H1 (cell line): ENCODE measurements at places on chromosomes 7 and 10.

GRCh38 chr7:77800158-77800557 lies 1.6 kb downstream of the PHTF2 start:
- peak overlapping the region; percentile 81 for H3K4me3 ChIP-seq
- no peaks in the 10 kb centered on the region for H3K27me3 ChIP-seq
- DNase-seq = no peak
- peaks cover 2% of the 10 kb centered on the region for H3K4me1 ChIP-seq
- no peak overlapping the region for H3K27ac ChIP-seq
- H3K36me3 ChIP-seq = no peaks in the 10 kb centered on the region

DNA sequence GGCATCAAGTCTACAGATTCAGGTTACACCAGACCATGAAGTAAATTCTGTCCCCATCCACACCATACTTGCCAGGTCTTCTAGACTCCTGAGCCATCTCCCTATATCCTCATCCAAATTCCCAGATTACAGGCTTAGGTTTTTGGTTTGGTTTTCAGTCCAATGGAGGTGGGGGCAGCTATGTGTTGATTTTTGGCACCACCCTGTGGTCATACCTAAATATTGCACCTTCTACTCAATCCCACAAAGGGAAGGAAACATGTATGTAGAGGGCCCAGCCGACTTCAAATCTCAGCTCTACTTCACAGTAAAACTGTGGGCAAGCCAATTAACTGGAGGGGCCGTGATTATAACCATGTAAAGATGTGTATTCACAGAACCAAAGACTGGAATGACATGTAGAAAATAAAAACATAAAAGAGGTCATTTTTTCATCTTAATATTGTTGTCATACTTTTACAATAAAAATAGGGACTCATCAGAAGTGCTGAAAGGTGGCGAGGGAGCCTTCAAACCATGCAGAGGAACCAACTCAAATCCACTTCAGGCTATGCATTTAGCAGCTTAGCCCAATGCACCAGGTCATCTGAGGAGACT lies 19.8 kb downstream of the ERCC6 start:
- no peak overlapping the region for H3K4me3 ChIP-seq
- peak; percentile 56 for DNase-seq
- H3K27me3 ChIP-seq = no peaks in the 10 kb centered on the region
- no peaks in the 10 kb centered on the region; the same call in 1 of the 2 replicates for H3K4me1 ChIP-seq
- no peak overlapping the region for H3K27ac ChIP-seq

DNA sequence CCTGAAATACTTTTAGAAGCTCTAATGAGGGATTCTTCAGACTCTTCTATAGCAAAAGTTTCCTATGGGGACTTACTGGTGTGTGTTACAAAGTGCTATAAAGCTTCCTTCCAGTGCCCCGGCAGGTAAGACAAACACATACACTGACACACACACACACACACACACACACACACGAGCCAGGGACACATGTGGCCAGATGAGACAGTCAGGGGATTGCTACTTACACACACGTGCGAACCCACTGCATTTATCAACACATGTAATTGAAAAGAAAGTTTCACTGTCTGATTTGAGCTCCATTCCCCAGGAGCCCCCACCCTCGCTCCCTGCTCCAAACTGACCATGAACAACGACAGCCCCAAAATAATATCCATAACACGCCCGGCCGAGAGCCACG lies 119.8 kb downstream of the PRPF18 start:
- DNase-seq = no peak
- no peaks in the 10 kb centered on the region; the same call in 1 of the 2 replicates for H3K36me3 ChIP-seq
- no peak overlapping the region; the same call in 1 of the 2 replicates for H3K27ac ChIP-seq
- peaks cover 15% of the 10 kb centered on the region for H3K4me1 ChIP-seq
- no peaks in the 10 kb centered on the region for H3K27me3 ChIP-seq
- peak overlapping the region; percentile 62 for H3K4me3 ChIP-seq

DNA sequence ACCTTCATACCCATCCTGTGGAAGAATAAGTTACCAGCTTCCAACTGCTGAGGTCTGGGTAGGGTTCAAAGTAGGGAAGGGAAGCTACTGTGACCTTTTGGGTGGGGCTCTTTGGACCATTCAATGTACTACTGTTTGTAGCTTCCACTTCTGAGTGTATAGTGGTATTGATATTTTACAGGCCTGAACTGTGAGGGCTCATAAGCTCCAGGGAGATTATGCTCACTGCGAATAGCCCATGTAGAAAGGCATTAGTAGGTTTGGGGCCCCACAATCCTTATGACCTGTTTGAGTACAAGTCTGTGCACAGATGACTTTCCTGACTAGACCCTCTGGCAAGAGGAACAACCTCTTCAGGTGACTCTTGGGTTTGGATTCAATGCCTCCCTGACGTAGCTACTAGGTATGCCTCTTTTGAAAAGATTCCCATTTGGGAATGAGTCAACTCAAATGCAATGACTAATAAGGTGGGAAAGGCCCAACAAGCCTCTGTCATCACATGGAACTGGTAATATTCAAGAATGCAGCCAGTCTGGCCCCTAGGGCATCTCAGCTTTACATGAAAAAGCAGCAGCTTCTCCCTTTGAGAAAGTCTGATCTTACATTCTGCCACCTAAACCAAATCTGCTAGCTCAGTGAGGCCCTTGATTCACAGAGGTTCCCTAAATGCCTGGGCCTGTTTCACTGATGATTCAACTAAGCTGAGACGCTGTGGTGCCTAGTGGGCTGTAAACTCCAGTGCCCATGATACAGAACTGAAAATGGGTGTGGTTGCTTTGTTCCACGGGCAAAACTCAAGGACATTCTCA lies 79.8 kb downstream of the ABI1 start:
- peak; percentile 33 for DNase-seq
- H3K4me3 ChIP-seq = no peak overlapping the region
- no peaks in the 10 kb centered on the region for H3K36me3 ChIP-seq
- no peaks in the 10 kb centered on the region for H3K27me3 ChIP-seq
- H3K27ac ChIP-seq = no peak overlapping the region; the same call in 1 of the 2 replicates

GRCh38 chr7:108046952-108047506 lies 44.1 kb upstream of the LAMB1 start:
- no peak overlapping the region for H3K27ac ChIP-seq
- DNase-seq = no peak
- no peaks in the 10 kb centered on the region for H3K4me1 ChIP-seq
- no peaks in the 10 kb centered on the region for H3K27me3 ChIP-seq

DNA sequence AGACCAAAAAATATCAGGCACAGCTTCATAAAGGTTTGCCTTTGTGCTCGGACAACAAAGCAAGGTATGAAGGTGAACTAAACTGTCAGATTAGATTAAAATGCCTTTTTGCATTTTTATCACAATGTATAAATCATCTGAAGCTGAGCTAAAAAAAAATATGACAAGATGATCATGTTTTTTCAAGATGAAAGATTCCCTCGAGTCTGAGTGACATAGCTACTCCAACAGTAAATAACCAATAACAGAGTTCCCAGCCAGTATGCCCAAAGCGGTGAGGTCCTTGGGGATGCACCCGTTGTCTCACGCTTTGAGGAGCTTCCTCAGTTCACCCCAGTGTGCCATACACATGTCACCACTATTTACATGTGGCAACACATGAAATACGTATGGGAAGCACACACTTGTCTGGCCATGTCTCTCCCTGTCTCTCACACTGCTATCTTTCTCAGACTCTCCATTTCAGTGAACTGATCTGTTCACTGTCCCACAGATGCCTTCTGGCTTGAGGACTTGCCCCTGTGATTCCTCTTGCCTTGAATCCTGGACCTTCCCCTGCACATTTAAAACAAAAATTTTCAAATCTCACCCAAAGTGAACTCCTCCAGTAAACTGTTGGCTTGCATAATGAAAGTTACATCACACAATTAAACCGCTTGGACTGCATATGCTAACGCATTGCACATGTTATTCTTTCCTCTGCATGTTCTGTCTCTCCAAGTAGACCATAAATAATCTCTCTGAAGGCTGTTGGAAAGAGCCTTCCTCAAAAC lies 2.6 kb upstream of the PIK3CG start:
- no peak overlapping the region for H3K27ac ChIP-seq
- H3K36me3 ChIP-seq = no peaks in the 10 kb centered on the region
- no peak for DNase-seq

GRCh38 chr10:118753331-118754228 lies 1.2 kb downstream of the CACUL1 start:
- peak overlapping the region; percentile 90 for H3K27ac ChIP-seq
- H3K36me3 ChIP-seq = no peaks in the 10 kb centered on the region
- DNase-seq = no peak
- no peaks in the 10 kb centered on the region for H3K4me1 ChIP-seq
- H3K27me3 ChIP-seq = no peaks in the 10 kb centered on the region

- no peak for DNase-seq
- peaks cover 4% of the 10 kb centered on the region for H3K4me1 ChIP-seq
- no peak overlapping the region for H3K4me3 ChIP-seq
- H3K36me3 ChIP-seq = no peaks in the 10 kb centered on the region
- no peak overlapping the region for H3K27ac ChIP-seq
Measured at GRCh38 chr7:108409146-108409545, 47.1 kb downstream of the NRCAM start.

- no peak overlapping the region for H3K27ac ChIP-seq
- no peaks in the 10 kb centered on the region for H3K36me3 ChIP-seq
- H3K27me3 ChIP-seq = no peaks in the 10 kb centered on the region
Measured at GRCh38 chr10:27390681-27391080, 113.4 kb upstream of the RAB18 start.

- H3K27me3 ChIP-seq = no peaks in the 10 kb centered on the region
- no peak overlapping the region for H3K27ac ChIP-seq
- no peak for DNase-seq
- no peaks in the 10 kb centered on the region for H3K36me3 ChIP-seq
Measured at GRCh38 chr10:72976886-72977285, 22.3 kb upstream of the PLA2G12B start.

GRCh38 chr7:76304888-76305375 lies 2.5 kb downstream of the HSPB1 start:
- no peak overlapping the region for H3K27ac ChIP-seq
- no peaks in the 10 kb centered on the region for H3K36me3 ChIP-seq
- H3K4me1 ChIP-seq = no peaks in the 10 kb centered on the region
- no peak for DNase-seq

- no peaks in the 10 kb centered on the region for H3K36me3 ChIP-seq
- H3K27ac ChIP-seq = no peak overlapping the region
- no peaks in the 10 kb centered on the region for H3K27me3 ChIP-seq
- no peaks in the 10 kb centered on the region for H3K4me1 ChIP-seq
- no peak overlapping the region for H3K4me3 ChIP-seq
Measured at GRCh38 chr10:91137011-91137643, 83.3 kb upstream of the PCGF5 start.

- H3K4me1 ChIP-seq = no peaks in the 10 kb centered on the region
- no peak for DNase-seq
- H3K27me3 ChIP-seq = no peaks in the 10 kb centered on the region
- peaks cover 50% of the 10 kb centered on the region for H3K36me3 ChIP-seq
- H3K4me3 ChIP-seq = no peak overlapping the region
Measured at GRCh38 chr7:44565795-44566559, 7.7 kb downstream of the DDX56 start.

DNA sequence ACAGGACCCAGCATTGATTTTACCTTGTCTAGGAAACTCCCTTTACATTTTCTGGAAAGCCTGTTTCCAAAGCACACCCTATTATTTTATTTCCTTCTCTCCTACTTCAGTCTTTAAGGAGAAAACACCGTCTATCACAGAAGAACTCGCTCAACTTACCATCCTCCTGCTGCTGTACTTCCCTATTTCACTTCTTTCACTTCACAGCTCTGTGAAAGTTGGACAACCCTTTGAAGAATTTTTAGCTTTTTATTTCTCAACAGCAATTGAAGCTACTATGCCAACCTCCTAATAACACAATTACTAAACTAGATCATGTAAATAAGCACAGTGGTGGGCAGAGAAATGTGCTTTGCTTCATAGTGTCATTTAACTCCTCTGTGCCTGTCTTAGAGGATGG lies 166.5 kb downstream of the TFEC start:
- H3K27me3 ChIP-seq = no peaks in the 10 kb centered on the region
- no peak overlapping the region for H3K4me3 ChIP-seq
- H3K27ac ChIP-seq = no peak overlapping the region
- no peak for DNase-seq
- H3K4me1 ChIP-seq = no peaks in the 10 kb centered on the region

DNA sequence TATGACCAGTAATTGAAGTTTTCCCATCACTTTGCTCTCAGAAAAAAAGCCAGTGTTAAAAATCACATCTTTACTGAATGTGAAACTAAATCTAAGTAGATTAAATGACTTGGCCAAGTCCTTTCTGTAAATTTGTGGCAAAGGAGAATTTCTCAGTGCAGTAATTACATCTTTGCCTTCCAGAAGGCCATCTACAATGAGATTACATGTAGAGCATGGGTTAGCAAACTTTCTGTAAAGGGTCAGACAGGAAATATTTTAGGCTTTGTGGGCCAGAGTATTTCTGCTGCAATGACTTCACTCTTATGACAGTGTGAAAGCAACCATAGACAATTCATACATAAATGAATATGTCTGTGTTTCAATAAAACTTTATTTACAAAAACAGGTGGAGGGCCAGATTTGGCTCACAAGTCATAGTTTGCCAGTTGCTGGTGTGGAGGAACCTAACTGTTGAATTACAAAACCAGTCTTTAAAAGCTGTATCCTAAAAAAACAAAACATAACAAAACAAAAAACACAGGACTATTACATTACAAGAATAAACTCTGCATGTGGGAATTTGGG lies 191.0 kb downstream of the TAX1BP1 start:
- H3K4me3 ChIP-seq = no peak overlapping the region
- H3K36me3 ChIP-seq = no peaks in the 10 kb centered on the region
- peaks cover 3% of the 10 kb centered on the region for H3K4me1 ChIP-seq
- no peak for DNase-seq

GRCh38 chr7:38550836-38551235 lies 80.3 kb downstream of the AMPH start:
- H3K36me3 ChIP-seq = no peaks in the 10 kb centered on the region
- no peak overlapping the region for H3K27ac ChIP-seq
- no peaks in the 10 kb centered on the region for H3K27me3 ChIP-seq
- no peaks in the 10 kb centered on the region for H3K4me1 ChIP-seq
- H3K4me3 ChIP-seq = no peak overlapping the region

DNA sequence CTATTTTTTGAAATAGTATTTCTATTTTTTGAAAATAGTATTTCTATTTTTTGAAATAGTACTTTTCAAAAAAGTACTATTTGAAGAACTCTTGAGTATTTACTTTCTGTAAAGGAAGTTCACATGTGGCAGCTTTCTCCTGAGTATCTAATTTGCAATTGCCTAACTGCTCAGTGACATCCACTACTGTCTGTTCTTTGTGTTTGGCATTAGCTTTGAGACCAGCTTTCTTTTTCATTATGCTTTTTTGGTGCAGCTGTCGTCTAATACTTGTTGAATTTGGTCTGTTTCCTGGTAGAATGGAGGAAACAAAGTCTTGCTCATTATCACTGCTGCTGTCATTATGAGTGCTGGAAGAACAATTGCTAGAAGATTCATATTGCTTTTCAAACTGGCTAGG lies 99.1 kb downstream of the BMPR1A start:
- H3K4me3 ChIP-seq = no peak overlapping the region; the same call in 1 of the 2 replicates
- H3K4me1 ChIP-seq = peaks cover 6% of the 10 kb centered on the region; the same call in 1 of the 2 replicates
- H3K36me3 ChIP-seq = peaks cover 24% of the 10 kb centered on the region; the same call in 1 of the 2 replicates
- no peak for DNase-seq
- no peaks in the 10 kb centered on the region for H3K27me3 ChIP-seq

GRCh38 chr7:144720149-144720548 lies 115.7 kb downstream of the TPK1 start:
- H3K4me1 ChIP-seq = no peaks in the 10 kb centered on the region
- H3K36me3 ChIP-seq = no peaks in the 10 kb centered on the region
- no peak overlapping the region for H3K27ac ChIP-seq
- H3K27me3 ChIP-seq = no peaks in the 10 kb centered on the region
- DNase-seq = no peak

GRCh38 chr7:129925416-129926002 lies 27.3 kb downstream of the UBE2H start:
- H3K27ac ChIP-seq = no peak overlapping the region
- H3K27me3 ChIP-seq = no peaks in the 10 kb centered on the region
- DNase-seq = no peak

GRCh38 chr7:140646931-140647647 lies 6.5 kb upstream of the DENND2A start:
- no peaks in the 10 kb centered on the region for H3K36me3 ChIP-seq
- H3K4me3 ChIP-seq = no peak overlapping the region
- H3K27ac ChIP-seq = no peak overlapping the region
- no peak for DNase-seq
- peaks cover under 1% of the 10 kb centered on the region; the same call in 1 of the 2 replicates for H3K27me3 ChIP-seq
